ENCODE measurements at places on chromosomes 5 and 9.

DNA sequence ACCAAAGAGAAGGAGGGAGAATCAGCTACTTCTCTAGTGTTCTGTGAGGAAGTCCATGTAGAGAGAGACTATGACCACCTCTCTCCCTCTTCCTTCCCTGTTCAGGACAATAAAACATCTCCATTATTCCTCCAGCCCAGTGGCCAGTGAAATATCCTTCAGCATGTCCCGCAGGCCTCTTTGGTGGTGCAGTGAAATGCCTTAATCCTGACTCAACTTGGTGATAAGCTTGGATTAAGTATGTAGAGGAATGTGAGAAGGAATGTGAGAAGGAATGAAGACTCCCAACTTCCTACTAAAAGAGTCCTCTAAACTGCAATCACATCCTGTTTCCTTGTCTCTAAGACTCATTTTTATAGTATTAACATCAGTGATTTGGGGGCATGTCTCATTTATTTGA is 167.3 kb downstream of the TRPM3 start:
- no peak for DNase-seq

GRCh38 chr5:112681481-112681908 is 56.2 kb upstream of the APC start:
- peak; percentile 62 for DNase-seq

GRCh38 chr5:89570557-89570956 is 687.6 kb upstream of the MEF2C start:
- DNase-seq: no peak

GRCh38 chr9:69945671-69946141 is 97.9 kb upstream of the MAMDC2 start:
- no peak for DNase-seq

DNA sequence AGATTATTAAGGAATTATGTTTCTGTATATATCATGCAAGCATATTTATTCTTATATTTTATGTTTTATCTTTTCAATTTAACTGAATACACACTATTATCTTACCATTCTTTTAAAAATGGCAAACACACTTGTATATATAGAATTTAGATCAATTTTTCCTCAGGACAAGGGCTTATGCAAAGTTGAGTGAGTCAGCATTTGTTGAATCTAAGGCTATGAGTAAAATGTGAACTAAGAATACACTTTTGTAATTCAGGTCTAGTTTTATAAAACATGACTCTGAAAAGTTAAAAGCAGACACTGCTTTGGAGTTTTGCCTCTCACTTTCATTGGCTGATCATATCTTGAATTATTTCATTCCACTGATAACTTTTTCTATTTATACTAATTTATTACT is 127.8 kb downstream of the FOCAD start:
- no peak for DNase-seq

GRCh38 chr9:137138058-137138721 is 764 bp upstream of the GRIN1 start:
- DNase-seq: no peak

GRCh38 chr9:113337714-113338113 is 2.4 kb downstream of the WDR31 start:
- no peak for DNase-seq

GRCh38 chr9:136309101-136309801 is 5.4 kb upstream of the CCDC187 start:
- DNase-seq: peak; percentile 95

- no peak for DNase-seq
These were observed 414.1 kb downstream of the FAM170A start for GRCh38 chr5:120043431-120043830.

- DNase-seq: no peak
These were observed 24.7 kb upstream of the MTAP start for GRCh38 chr9:21777701-21778100.

GRCh38 chr9:130145658-130146057 is 26.5 kb upstream of the NCS1 start:
- DNase-seq: no peak

DNA sequence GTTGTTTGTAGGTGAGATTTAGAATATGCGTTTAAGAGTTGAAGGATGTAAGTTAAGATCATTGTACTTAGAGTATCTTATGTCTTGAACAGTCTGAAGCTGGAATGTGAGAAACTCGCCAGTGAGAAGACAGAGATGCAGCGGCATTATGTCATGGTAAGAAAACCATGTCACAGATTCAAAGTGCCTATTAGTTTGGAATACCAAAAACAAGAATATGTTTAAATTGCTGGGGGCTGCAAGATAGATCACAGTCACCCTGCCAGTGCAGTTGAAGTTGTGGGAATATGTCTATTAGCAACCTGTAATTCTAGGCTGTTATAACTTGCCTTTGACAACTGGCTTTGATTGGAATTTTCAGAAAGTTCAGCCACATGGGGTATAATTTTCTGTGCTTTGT is 3.0 kb downstream of the TLE4 start:
- no peak for DNase-seq

DNA sequence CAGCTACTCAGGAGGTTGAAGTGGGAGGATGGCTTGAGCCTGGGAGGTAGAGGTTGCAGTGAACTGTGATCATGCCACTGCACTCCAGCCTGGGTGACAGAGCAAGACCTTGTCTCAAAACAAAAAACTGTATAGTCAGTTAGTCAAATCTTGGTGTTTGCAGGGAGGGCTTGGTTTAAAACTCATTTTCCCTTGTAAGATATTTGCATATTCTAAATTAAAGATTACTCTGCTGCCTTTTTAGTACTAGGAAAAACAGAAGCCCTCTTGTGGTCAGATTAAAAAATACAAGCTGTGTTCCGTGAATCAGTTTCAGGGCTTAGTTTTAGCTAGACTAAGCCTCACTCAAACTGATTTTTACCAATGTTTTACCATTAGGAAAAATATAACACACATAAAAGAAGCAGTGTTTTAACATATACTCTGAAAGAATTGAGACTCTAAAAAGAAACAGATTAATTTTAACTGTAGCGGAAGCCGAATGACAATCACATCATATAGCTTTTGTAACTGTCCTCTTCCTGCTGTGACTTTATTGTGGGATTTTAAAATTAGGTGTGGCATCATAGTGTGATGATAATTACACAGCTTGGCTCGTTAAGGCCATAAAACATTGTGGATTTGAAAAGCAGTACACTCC is 84.9 kb upstream of the BASP1 start:
- peak; percentile 45 for DNase-seq

DNA sequence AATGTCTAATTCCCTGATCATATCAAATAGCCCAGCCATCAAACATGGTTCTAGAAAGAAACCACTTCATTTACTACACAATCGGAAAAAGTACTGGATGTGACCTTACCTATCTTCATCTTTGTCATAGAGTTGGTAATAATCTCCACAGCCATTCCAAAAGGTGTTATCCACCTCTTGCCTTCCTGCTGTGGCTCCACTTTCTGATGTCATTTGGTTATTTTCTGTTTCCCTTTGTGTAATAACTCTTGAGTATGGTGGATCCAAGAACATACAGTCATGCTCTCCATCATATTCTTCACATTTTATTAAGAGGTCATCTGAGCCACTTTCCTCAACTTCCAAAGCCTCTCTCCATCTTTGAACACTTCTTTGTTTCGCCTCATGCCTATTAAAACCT is 31.7 kb downstream of the PJA2 start:
- no peak for DNase-seq

- DNase-seq: no peak
These were observed 13.1 kb upstream of the ATP6V1G1 start for GRCh38 chr9:114574438-114574837.

DNA sequence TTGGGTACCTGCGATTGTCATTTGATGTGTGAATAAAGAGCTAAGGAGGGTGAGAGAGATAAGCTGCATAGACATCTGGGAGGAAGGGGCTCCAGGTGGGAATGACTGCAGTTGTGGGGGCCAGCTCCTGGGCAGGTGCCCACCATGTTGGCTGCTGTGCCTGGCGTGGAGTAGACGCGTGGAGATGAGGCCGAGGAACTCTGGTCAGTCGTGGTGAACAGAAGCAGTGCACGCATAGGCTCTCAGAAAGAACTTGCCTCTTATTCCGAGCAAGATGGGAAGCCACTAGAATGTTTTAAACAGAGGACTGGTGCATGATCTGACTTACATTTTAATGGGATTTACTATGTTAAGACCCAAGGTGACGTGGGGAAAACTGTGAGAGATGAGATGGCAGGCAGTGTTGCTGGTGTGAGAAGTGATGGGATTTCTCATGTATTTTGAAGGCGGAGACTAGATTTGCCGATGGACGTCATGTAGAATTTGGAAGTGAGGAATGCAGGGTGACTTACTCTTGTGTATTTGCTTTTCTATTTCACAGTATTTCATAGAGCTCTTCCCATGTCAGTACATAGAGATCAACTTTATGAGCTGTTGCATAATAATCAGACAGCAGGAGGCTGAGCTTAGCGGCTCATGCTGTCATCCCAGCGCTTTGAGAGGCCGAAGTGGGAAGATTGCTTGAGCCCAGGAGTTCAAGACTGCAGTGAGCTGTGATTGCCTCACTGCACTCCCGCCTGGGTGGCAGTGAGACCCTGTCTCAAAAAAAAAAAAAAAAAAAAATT is 71.1 kb downstream of the EHMT1 start:
- no peak for DNase-seq

GRCh38 chr9:8867148-8867547 is 1067.6 kb upstream of the DMAC1 start:
- DNase-seq: no peak

GRCh38 chr5:137220523-137220927 is 278.6 kb downstream of the SPOCK1 start:
- DNase-seq: peak; percentile 6

GRCh38 chr5:72130351-72130761 is 23.1 kb downstream of the MAP1B start:
- DNase-seq: no peak

DNA sequence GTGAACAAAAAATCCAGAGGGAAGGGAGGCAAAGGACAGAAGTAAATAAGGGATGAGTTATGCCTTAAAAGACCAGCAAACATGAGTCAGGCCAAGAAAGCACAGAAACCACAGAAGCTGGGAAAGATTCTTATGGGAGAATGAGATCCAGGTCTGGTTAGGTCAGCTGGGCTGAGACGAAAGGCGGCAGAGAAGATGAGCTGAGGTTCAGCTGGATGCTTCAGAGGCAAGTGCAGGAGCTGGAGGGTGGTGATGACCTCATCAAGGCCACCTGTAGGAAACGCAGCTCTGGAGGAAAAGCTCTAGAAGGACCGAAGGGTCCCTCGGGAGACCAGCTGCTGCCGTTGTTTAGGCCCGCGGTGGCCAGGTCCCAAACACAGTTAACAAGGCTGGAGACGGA is 152.0 kb downstream of the MYO10 start:
- no peak for DNase-seq

- DNase-seq: no peak
These were observed 194.3 kb upstream of the MSX2 start for GRCh38 chr5:174529925-174530681.

DNA sequence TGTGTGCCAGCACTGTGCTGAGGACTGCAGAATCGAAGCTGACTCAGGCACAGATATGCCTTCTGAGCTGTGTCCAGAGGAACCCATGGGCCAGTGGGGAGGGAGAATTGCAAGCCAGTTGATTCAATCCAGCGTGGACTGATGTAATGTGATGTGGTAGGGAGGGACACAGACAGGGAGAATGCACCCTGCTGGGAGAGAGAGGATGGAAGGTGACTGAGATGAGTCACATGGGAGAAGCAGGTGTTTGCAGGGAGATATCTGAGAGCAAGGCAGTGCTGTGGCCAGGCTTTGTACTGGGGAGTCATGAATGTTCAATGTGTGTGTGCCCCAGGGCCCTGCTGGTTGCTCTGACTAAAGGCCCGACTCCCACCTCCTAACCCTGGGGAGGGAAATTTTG is 75.7 kb downstream of the IRX1 start:
- no peak for DNase-seq

GRCh38 chr9:132638240-132638639 is 31.5 kb downstream of the DDX31 start:
- no peak for DNase-seq

DNA sequence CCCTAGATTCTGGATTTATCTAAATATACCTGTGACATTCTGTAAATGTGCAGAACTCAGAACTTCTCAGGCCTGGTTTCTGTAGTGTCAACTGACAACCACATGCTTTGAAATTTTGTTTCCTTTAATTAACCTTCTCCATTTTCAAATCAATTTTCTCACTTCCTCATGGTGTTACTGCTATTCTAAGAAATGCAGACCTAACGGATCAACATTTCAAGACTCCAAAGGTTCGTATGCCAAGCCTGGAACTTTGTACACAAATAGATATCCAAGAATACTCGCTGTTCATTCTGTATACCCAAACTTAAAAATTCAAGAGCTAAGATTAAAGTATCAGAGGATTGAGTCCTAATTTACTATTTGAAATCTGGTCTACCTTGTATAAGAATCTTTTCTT is 88.1 kb downstream of the SLC24A2 start:
- DNase-seq: no peak

- DNase-seq: no peak
These were observed 48.5 kb downstream of the G3BP1 start for GRCh38 chr5:151820271-151820670.

GRCh38 chr5:141155540-141156374 is 5.9 kb downstream of the PCDHB6 start:
- DNase-seq: no peak

DNA sequence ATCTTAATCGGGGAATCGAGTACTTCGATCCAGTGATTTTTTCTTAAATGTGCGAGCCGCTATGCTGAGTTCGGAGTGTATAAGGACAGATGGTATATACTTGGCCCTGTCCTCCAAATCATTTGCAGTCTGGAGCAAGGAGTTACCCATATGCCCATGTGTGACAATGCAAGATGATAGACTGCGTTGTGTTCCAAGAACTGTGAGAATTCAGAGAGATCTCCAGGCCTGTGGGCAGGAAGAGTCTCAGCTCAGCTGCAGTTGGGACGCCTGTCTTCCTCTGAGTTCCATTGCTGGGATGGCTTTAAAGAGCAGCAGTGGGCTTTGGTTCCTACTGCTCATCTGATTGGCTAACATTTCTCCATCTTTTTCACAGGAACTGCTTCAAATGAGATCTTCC is 106.6 kb downstream of the ADAMTS16 start:
- no peak for DNase-seq

DNA sequence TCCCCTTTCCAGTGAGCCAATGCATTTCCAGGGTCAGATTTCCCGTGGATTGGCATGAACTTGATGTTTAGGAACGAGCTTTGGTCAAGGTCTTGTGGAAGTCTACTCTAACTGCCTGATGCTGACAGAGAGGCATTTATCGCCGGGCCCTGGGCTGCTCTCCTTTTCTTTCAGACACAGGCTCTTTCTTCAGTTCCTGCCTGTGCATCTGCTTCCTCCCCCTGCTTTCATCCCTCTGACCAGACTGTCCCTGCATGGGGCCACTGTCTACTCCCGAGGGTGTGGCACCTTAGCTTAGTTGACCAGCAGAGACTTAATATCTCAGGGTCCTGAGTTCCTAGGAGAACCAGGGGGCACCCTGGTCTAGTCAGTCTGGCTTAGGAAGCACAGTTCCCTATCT is 41.2 kb downstream of the RALGPS1 start:
- DNase-seq: no peak

All from NCI-H1694 (cell line).